Activated CD4-positive, alpha-beta T cell treated with anti-CD3 and anti-CD28 coated beads for 48 hours (primary cell): ENCODE measurements at places on chromosomes 6 and 20.

DNA sequence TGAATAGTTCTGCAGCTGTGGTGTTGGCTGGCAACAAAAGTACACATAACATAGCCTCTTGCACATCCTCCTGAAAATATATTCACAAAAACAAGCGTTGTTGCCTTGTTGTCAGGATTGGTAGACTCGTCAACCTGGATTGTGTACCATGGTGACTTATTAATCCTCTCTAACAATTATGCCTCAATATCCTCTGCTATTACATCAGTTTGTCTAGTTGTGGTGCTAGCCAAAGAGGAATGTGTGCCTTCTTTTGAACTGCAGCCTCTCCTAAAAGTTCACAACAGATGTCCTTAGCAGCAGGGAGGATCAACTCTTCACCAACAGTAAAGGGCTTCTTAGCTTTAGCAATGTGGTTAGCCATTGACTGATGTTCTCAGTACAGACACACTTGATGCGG is 3.6 kb upstream of the SF3B5 start:
- no peak for DNase-seq

DNA sequence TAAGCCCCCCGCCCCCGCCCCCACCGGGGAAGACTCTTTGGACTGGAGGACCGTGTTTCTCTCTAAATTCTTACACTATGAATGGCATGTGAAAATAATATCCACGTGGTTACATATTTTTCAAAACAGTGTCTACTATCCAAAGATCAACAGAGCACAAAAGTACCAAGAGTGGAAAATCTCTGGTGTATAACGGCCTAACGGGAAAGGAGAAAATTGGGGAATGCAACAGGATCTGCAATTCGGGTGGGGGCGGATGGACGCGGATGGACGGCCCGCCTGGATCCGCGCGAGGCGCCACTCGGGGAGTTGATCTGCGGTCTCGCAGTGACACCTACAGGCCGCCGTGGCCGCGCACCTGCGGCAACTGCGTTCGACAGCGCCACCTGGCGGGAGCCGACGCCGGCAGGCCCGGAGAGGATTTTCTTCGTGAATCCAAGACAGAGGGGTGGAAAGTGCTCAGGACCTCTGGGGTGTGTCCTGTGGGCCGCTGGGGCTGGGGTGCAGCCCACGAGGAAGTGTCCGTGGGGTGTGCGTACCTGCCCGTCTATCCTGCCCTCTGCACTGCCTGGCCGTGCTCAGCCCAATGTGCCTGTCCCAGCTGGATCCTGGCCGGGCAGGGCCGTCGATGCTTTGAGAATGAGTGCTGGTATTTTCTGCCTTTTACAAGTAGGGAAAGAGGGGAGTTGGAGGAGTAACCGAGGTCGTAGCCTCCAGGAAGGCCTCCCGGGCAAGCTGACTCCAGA is 18.6 kb downstream of the ANKRD60 start:
- peak; percentile 92 for DNase-seq

DNA sequence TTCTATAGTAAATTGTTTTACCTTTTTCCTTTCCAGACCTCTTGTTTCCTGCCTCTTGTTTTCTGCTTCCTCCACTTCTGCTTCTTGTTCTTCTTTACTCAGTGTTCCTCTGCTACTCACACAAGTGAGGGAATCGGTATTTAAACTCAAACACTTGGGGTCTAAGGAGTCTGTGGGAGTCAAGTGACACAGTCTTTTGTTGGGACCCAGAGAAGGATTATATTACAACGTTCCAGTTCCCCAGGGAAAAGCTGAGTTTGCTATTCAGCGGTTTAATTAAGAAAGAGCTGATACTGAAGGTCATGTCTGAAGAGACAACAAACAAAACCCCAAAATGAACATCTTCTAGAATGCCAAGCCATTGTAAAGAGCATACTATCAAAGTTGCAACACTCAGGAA is 107.8 kb upstream of the CITED2 start:
- no peak for DNase-seq

DNA sequence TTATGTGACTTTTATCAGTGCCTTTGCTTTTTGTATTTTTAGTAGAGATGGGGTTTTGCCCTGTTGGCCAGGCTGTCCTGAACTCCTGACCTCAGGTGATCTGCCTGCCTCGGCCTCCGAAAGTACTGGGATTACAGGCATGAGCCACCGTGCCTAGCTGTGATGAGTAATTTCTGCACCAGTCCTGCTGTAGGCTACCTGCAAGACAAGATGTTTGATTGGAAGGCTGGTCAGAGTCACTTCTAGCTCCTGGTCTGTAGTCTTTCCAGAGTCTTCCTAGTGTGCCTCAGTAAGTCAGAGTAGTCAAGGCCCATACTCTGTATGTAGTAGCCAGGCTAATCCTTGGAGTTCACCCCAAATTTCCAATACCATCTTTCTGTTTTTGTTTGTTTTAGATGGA is 8.9 kb downstream of the TIAM2 start:
- DNase-seq: no peak

DNA sequence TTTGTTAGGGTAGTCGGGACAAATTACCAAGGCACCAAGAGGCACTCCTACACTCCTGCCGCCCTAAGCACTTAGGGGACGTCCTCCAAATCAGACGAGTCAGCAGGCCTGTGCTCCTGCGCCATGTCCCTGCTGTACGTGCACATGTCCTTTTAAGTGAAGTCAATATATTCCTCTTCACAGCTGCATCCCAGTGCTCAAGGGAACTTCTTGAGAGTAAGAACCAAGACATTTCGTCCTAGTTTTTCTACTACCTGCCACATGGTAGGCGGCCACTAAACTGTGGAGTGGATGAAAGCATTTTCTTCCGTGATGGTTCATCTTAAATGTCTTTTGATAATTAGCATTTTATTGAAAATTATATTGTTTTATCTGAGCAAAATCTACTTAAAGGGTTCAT is 100.7 kb downstream of the RPP40 start:
- DNase-seq: no peak

DNA sequence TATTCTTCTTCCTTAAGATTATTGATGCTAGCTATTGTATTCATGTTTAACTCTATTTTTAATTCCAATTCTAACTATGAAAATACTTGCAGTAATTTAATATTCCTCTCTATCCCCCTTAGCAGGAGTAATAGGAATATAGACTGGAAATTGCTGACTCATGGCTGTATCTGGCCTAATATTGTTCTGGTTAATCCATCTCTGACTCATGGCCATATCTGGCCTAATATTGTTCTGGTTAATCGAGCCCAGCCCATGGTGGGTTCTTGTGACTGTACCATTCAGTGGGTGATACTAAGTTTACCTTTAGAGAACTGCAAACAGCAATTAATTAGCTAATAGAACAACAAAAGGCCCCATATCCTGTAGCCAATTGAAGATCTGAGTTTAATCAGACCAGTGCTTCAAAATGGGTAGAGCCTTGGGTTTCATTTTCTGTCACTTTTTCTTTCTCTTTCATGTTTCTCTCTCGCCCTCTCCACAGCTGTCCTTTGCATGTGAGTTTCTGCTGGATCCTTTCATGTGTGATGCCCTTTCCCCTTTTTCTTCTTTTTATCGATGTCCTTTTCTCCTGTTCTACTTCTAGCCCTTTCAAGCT is 50.6 kb downstream of the SLC22A3 start:
- no peak for DNase-seq

DNA sequence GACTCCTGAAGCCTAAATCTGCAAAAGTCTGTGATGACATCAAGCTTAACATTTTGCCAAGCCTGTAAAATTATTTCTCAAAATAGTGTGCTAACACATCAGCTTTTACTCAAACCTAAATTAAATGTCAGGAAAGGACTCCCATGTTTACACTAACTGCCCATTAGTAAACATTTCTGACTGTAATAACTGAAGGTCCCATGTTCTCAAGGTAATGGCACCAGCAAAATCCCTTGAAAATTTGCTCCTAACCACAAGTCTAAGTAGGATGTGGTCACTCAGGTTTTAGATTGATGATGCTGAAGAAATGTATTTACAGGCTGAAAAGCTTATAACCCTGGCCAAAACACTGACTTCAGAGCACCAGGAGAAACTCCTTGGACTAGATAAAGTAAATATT is 33.0 kb downstream of the BACH2 start:
- no peak for DNase-seq

DNA sequence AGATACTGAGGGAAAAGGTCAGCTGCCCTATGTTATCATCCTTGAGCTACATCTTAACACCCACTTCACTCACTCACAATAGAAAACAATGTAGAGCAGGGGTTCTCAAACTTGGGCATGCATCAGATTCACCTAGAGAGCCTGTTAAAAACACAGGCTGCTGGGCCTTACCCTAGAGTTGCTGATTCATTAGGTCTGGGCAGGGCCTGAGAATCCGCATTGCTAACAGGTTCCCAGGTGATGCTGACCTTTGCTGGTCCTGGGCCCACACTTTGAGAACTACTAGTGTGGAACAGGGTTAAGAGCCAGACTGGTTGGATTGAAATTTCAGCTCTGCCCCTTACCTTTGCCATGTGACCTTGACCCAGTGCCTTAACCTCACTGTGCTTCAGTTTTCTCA is 25.1 kb downstream of the RSPO4 start:
- DNase-seq: no peak

DNA sequence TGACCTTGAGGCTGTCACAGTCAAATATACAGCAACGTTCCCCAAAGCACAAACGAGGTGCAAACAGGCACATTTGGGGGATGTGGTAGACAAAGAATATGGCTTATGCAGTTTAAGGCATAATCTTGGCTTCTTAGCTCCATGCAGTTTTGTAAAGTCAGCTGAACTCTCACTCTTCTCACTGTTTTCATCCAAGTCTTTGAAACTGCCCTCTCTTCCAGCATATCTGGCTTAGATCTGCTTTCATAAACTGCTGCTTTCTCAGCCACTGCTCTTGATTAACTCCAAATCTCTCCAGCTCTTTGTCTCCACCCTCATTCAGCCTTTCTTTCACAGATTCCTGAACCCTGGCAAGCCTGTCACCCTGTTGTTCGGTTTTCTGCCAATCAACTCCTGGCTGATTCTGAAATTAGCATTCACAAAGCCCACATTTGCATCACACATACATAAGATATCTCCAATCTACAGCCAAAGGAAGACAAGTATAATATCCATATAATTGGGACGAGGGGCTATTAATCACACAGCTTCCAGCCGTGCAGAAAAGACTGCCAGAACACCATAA is 301.1 kb upstream of the RNF217 start:
- no peak for DNase-seq

DNA sequence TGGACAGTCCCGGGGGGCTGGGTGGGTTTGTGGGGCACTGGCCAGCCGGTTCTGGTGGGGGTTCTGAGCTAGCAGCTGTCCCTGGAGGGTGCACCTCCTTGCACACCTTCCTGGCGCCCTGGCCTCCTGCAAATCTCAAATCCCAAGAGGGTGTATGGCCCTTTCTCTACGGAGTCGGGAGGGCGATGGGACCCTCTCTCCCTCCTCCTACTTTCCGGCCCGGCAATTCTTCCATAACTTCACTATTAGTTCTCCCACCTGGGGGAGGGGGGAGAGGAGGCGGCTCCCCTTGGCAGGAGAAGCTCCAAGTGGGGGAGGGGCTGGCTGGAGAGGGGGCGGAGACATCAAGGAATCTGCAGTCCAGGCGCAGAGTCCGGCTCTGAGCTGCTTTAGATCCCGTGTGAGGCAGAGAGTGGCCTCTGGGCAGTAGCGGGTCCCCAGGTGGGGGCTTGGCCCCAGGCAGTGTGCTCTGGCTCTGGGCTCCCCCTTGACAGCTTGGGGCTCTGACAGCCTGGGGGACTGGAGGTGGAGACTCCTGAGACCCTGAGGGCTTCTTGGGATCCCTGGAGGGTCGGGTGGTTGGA is 1.4 kb upstream of the LAMA5 start:
- DNase-seq: no peak

GRCh38 chr6:105844275-105844883 is 241.8 kb upstream of the PRDM1 start:
- no peak for DNase-seq

- no peak for DNase-seq
Observed at GRCh38 chr6:43054206-43054943, 724 bp upstream of the CUL7 start.

DNA sequence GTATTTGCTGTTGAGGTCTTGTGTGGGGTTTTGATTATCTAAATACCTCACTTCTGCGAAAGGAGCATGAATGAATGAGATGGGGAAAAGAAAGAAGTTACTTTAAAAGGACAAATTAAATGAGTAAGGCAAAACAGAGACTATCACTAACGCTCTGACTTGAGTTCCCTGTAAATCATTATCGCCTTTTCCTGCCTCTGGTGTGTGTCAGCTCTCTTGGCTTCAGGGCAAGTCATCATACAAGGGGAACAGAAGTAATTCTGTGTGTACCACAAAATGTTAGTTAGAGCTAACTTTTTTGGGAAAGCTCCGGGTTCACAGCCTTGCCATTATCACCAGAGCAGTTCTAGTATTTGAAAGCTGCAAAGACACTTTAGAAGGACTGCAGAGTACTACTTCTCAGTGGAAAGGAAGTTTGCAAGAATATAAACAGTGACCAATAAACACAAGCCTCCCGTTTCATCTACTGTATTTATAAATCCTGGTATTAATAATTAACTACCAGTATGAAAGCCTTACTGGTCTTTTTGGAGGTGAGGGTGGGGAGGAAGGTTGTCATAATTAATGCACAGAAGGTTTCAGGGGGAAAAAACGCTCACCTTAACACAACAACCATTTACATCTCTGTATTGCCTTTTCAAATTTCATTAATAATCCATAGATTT is 1.2 kb downstream of the DZANK1 start:
- no peak for DNase-seq

GRCh38 chr20:6231556-6231955 is 108.7 kb upstream of the FERMT1 start:
- no peak for DNase-seq

- DNase-seq: peak; percentile 82
Observed at GRCh38 chr20:46562373-46563169, 12.1 kb upstream of the OCSTAMP start.

GRCh38 chr6:37696220-37696840 is 1.4 kb downstream of the MDGA1 start:
- DNase-seq: peak; percentile 53

- DNase-seq: peak; percentile 60
Observed at GRCh38 chr6:32664827-32665362, 1.6 kb downstream of the HLA-DQB1 start.

GRCh38 chr6:40715570-40716403 is 128.6 kb upstream of the LRFN2 start:
- no peak for DNase-seq

DNA sequence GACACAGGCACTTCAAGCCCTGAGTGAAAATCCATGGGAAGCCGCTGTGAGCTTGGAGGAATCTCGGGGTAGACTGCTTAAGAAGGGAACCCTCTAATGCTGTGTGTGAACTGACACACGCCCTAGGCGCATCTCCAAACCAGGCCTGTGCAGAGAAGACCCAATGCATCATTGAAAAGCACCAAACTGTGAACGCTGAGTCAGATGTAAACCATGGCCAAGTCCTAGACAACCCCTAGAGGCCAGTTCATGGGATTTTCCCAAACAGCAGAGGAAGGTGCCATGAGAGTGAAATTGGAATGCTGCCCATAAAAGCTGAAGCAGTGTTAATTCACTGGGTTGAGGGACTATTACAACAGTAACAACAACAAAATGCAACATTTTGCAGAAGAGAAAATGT is 296.5 kb downstream of the SMOC2 start:
- DNase-seq: no peak

DNA sequence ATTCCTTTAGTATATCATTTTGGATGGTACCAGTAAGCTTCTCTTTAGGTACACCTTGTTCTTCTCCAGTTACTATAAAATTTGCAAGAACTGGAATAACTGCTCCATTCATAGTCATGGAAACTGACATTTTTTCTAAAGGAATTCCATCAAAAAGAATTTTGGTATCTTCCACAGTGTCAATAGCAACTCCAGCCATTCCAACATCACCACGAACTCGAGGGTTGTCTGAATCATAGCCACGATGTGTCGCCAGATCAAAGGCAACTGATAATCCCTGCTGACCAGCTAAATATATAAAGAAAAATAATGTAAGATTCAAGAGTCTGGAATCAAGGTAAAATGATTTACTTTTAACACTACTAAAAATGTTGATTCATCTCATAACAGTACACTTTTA is 5.3 kb downstream of the MMUT start:
- DNase-seq: no peak
